Nephron progenitor cell (in vitro differentiated cells): ENCODE measurements at places on chromosomes 6 and 20.
A peak's percentile ranks its signal among the peaks of the same experiment; 100 is the strongest.

GRCh38 chr6:106125925-106126435, 39.8 kb downstream of the PRDM1 start:
- no peak for DNase-seq

GRCh38 chr20:25551413-25552215, 33.7 kb downstream of the NINL start:
- DNase-seq: no peak

GRCh38 chr6:130482645-130483390, 117.0 kb downstream of the TMEM200A start:
- DNase-seq: no peak

- DNase-seq: peak; percentile 79
Measured at GRCh38 chr6:26216886-26217713, 129.9 kb downstream of the HFE start.

DNA sequence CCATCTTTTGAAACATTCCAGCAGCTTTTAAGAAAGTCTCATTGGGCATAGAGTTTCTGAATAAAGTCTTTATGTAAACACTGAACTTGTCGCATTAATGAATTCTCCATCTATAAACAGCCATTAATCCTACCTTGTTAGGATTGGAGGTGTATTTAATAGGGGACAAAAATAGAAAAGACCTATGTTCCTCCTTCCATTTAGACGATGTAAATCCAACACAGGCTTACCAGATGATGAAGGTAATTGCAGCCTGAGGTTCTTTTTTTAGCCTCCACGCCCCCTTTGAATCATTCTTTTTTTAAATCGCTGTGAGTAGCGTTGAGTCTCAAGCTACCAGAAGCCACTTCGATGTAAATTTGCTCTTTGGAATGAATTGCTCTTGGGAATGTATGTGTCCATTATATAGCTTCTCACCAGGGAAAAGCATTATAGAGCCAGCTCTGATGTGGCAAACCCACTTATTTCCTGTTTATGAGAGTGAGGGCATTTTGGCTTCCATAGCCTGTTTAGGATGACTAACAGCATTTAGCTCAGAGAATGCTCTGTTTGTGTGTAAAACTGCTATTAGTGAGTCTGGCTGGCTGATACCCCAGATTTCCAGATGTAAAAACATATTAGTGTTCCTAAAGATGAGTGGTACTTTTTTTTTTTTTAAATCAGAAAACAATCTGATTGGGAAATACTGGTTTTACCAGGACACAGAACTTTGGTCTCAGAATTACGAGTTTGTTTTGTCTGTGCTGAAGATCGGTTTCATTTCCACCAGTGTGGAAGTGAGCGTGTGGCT, 74.9 kb upstream of the CLDN20 start:
- DNase-seq: no peak

DNA sequence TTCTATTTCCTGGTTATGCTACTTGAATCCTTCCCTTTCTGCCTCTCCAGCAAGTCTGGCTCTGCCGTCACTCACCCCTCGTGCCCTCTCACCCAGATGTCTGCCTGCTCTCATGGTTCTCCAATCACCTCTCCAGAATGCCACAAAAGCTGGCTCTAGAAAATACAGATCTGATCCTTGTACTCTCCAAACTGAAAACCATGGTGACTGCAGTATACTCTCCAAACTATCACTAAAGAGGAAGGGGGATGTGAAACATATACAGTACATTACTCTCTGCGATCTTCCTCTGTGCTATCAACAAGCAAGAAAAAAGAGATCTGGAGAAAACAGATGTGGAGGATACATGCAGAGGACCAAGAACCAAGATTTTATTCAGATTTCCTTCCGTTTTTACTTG, 91.1 kb downstream of the ATXN1 start:
- DNase-seq: no peak

DNA sequence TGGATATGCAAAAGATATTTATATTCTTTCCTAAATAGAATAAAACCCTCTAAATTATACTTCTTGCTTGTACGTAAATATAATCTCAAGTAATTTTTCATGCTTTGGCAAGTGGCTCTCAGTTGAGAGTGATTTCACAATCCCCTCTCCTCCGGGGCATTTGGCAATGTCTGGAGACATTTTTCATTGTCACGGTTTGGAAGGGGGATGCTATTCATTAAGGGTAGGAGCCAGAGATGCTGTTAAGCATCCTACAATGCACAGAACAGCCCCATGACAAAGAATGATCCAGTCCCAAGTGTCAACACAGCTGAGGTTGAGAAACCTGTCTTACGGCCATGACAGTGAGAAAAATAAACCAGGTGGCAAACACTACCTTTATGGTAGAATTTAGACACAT, 75.7 kb downstream of the AGPAT4 start:
- DNase-seq: no peak

DNA sequence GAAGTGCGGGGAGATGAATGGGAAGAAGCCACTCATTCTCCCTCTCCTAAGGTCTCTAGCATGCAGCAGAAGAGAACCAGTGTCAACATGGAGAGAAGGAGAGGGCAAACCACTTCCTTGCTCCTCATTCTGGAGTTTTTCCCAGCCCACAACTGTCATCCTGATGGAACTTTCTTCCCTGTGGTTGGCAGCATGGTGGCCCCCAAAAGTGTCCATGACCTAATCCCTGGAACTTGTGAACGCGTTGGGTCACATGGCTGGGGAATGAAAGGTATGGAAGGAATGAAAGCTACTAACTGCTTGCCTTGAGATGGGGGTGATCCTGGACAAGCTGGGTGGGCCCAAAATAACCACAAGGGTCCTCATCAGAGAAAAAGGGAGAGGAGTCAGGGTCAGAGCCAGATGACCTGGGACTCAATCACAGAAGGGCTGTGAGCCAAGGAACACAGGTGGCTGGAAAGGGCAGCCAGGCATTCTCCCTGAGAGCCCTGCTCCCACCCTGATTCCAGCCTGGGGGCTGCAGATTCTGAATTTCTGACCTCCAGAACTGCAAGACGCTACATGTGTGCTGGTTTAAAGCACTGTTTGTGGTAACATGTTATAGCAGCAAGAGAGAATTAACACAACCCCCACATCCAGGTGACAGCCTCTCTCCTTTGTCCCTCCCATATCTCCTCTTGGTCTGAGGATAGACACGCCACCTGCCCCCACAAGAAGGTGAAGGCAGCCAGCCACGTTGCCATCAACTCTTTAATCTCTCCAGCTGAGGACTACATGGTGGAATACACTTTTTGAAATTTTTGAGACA, 63.2 kb downstream of the PYGB start:
- no peak for DNase-seq

DNA sequence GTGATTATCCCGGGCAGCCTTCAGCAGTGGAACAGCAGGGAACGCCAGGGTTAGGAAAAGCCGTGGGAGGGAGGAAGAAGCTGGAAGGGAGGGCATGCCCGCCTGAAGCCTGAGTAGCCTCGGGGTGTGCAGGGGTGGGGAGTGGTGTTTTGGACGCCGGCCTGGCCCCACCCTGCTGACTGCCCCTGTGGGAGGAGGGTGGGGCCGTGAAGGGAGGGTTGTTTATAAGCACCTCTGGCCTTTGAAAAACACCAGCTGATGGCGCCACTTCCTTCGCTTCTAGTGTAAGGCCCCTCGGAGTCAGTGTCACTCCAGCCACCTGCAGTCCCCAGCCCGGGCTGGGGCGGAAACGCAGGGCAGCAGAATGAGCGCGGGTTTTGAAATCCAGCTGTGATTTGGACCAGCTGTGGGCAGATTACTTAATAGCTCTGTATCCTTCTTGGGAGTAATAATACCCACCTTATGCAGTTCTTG, 52.8 kb upstream of the BMP6 start:
- DNase-seq: peak; percentile 26

- DNase-seq: peak; percentile 64
Measured at GRCh38 chr20:63740070-63740626, 572 bp downstream of the SLC2A4RG start.

DNA sequence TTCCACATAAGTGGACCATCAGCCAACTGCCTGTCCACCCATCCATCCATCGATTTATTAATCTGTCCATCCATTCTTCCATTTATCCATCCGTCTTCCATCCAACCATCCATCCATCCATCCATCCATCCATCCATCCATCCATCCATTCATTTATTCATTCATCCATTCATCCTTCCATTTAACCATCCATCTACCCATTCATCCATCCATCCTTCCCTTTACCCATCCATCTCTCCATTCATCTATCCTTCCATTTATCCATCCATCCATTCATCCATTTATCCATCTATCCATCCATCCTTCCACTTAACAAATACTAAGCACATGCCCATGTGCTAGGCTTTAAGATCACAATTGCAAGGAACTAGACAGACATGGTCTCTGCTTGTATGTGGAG, 6.8 kb downstream of the SAMD5 start:
- DNase-seq: no peak

GRCh38 chr20:20412750-20413149, 44.8 kb downstream of the INSM1 start:
- no peak for DNase-seq

DNA sequence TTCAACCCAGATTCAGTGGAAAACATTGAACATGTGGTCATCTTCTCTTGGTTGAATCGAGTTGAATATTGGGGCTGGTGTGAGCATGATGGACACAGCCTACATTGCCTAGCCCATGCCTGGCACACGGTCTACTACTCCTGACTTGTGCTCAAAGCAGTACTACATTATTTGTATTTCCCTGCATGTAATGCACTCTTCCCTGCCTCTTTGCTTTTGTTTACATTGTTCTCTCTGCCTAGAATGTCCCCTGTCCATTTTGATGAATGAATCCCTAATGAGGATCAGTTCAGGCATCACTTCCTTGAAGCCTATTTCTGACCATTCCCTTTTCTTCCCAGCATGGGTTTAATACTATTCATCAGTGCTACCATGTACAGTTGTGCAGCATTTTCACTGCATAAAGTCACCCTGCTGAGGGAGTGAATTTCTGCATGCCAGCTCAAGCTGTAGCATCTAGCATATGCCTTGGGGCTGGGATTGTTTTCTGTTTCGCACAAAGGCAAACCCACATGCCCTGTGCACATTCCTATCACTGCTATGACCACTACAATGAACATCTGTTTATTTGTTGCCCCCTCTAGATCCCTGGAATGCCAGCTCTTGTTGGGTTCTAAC, 75.3 kb upstream of the CCN6 start:
- no peak for DNase-seq

DNA sequence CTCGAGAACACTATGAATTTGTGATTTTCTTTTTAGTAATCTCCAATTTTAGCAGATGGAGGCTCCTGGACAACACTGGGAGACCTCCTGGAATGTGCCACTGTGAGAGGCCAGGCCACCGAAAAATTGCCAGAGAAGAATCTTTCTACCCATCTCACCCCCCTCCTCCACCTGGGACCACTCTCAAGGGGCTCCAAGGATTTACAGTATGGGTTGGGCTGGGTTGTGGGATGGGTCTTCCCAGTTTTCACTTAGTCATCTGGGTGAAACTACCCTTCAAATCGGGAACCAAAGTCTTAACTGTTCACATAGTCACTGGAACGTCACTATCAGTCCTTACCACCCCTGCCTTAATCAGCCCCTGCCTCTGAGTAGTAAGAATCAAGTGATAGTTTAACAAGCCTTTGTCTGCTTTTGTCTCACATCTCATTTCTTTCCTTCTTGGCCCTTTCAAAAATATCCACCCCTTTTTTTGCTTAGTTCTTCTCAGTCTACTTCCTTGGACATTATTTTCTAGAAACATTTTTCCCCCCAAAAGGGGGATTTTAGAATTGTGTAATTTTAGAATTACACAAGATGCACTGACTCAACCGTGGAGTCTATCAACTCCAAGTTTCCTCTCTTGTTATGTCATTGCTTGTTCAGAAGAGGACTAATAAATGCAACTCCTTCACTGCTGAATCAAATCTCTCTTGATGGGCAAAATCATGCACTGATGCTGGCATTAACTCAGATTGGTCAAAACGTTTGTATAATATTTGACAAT, 148.2 kb upstream of the MOCS1 start:
- DNase-seq: no peak

GRCh38 chr6:93819189-93819588, 399.8 kb upstream of the EPHA7 start:
- DNase-seq: no peak

- DNase-seq: no peak
Measured at GRCh38 chr20:3283222-3283820, 44.3 kb upstream of the SLC4A11 start.

- DNase-seq: no peak
Measured at GRCh38 chr6:48568856-48569255, 457.9 kb upstream of the PTCHD4 start.

- DNase-seq: no peak
Measured at GRCh38 chr6:169520104-169520503, 181.7 kb downstream of the WDR27 start.

GRCh38 chr20:43985608-43986316, 71.1 kb downstream of the TOX2 start:
- DNase-seq: no peak

DNA sequence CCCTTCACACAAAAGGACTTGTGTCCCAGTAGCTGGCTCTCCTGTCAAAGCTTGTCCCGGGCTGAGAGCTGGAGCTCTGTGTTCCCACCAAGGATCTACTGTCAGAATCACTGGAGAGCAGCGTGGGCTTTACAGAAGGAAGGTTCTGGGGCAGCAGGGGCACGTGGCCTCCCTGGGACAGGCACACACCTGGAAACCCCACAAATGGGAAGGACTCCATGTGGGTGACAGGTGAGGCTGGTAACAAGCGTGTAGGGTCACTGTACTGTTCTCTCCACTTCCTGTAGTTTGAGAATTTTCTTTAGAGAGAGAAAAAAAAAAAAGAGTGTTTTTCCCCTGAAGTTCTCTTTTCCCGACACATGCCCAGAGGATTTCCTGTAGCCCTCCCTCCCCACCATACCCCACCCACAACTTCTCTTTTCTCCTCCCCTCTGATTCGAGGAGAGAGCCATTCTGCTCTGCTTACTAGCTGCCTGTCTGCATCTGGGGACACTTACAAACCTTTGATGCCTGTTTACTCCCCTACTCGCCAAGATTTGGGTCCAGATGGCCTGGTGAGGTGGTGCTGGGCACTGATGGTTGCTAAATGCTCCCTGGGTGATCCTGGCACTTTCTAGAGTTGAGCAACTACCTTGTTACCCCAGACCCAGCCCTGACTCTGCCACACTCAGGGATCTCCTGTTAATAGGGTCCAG, 84.1 kb upstream of the SIRPA start:
- no peak for DNase-seq

- DNase-seq: no peak
Measured at GRCh38 chr6:15522856-15523529, 139.8 kb downstream of the DTNBP1 start.

DNA sequence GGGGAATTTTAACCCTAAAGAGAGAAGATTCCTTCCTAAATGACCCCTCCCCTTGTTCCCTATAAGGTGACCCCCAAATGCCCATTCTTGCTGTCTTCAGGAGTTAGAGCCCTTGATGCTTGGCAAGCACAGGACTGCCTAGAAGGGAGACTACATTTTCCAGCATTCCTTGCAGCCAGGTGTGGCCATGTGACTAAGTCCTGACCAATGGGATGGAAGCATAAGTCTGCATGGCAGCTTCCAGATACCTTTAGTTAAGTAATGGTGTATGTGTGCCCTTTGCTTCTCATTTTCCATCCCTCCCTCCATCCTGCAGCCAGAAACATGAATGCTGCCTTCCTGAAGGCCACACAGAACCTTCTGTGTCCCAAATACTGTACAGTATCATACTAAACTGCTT, 5.5 kb downstream of the BFSP1 start:
- peak; percentile 27 for DNase-seq
